ENCODE measurements at places on chromosomes 7 and 10.

GRCh38 chr10:97050956-97051496, 134.7 kb downstream of the SLIT1 start:
- H3K27ac ChIP-seq, result no peak overlapping the region
- DNase-seq, result no peak
- no peaks in the 10 kb centered on the region for H3K36me3 ChIP-seq

DNA sequence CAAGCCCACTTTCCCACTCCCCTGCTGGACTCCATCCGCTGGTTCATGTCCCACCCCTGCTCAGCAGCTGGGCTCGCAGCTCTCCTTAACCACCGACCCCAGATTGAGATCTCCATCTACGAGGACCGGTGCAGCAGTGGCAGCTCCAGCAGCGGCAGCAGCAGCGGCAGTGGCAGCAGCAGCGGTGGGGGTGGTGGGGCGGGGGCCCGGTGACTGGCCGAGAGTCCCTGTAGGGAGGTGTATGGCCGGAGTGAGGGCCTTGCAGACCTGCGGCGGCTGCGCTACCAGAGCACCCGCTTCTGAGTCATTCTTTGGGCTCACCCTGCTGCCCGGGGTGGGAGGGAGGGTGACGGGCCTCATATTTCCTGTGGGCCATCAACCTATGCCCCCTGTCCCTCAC, 15.8 kb downstream of the GOLGA7B start:
- H3K4me3 ChIP-seq, result no peak overlapping the region
- DNase-seq, result no peak
- H3K4me1 ChIP-seq, result peaks cover 23% of the 10 kb centered on the region
- peaks cover 23% of the 10 kb centered on the region for H3K36me3 ChIP-seq
- peaks cover 15% of the 10 kb centered on the region for H3K27me3 ChIP-seq

DNA sequence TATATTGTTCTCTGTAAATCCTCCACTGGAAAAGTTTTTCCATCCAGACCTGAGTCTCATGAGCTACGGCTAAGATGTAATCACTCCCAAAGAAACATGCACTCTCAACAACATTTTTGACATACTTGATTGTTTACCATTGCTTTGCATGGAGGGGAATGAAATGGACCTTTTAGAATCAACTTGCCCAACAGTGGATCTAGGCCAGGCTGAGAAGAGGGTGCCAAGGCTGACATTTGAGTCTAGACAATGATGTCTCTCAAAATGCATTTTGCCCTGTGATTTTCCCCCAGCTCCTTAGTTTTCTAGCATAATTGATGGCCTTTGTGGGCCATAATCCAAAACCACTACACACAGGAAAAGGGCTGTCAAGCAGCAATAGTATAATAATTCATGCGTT, 297.9 kb upstream of the KLF6 start:
- H3K4me1 ChIP-seq, result peaks cover 24% of the 10 kb centered on the region
- H3K27ac ChIP-seq, result no peak overlapping the region
- no peak overlapping the region for H3K4me3 ChIP-seq
- peaks cover 3% of the 10 kb centered on the region for H3K36me3 ChIP-seq
- H3K27me3 ChIP-seq, result peaks cover 9% of the 10 kb centered on the region

DNA sequence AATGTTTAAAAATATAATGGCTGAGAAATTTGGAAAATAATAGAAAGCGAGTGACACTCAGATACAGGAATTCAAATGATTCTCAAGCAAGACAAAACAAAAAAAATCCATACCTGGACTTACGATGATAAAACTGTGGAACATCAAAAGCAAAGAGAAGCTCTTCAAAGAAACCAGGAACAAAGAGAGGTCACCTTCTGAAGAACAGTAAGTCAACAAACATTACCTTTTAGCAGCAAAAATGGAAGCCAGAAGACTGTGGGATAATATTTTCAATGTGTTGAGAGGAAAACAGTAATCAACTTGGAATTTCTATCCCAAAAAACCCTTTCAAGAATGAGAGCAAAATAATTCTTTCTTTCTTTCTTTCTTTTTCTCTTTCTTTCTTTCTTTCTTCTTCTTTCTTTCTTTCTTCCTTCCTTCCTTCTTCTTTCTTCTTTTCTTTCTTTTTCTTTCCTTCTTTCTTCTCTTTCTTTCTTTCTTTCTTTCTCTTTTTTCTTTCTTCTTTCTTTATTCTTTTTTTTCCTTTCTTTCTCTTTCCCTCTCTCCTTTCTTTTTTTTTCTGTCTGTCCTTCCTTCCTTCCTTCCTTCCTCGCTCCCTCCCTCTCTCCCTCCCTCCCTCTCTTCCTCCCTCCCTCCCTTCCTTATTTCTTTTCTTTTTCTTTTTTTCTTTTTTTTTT, 1.8 kb upstream of the CPA5 start:
- no peak overlapping the region for H3K27ac ChIP-seq
- peaks cover 7% of the 10 kb centered on the region for H3K27me3 ChIP-seq
- H3K4me1 ChIP-seq, result no peaks in the 10 kb centered on the region
- DNase-seq, result no peak

GRCh38 chr10:6187278-6187677, 15.5 kb upstream of the PFKFB3 start:
- H3K27me3 ChIP-seq, result no peaks in the 10 kb centered on the region
- H3K36me3 ChIP-seq, result peaks cover 5% of the 10 kb centered on the region
- no peak for DNase-seq
- no peak overlapping the region for H3K4me3 ChIP-seq
- H3K27ac ChIP-seq, result no peak overlapping the region

DNA sequence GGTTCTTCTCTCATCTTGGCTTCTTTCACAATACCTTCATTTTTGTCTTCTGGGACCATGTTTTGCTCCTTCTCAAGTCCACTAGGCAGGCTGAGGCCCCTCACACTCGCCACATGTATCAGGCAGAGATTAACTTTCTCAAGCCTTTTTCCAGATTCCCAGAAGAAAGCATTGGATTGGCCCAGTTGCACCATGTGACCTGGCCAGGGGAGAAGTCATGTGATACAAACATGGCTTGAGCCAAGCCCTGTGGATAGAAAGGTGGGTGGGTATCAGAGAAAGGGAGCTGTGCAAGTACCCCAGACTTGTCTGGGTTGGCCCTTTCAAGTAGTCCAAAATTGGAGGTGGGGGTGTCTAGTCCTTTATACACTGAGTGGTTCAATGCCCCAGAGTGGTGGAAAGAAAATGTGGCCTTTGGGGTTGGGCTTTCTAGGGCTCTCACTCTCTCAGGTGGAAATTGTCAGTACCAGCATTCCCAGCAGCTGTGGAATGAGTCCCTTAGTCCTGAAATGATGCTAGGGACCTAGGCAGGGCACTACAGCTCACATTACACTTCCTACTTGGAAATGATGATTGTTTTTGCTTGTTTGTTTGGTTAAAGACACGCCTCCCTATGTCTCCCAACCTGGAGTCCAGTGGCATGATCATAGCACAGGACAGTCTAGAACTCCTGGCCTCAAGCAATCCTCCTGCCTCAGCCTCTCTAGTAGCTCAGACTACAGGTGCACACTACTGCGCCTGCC, 36.9 kb upstream of the C10orf67 start:
- no peak for DNase-seq
- H3K4me3 ChIP-seq, result no peak overlapping the region
- H3K36me3 ChIP-seq, result peaks cover 2% of the 10 kb centered on the region
- peaks cover 7% of the 10 kb centered on the region for H3K27me3 ChIP-seq
- no peak overlapping the region for H3K27ac ChIP-seq
- no peaks in the 10 kb centered on the region for H3K4me1 ChIP-seq

DNA sequence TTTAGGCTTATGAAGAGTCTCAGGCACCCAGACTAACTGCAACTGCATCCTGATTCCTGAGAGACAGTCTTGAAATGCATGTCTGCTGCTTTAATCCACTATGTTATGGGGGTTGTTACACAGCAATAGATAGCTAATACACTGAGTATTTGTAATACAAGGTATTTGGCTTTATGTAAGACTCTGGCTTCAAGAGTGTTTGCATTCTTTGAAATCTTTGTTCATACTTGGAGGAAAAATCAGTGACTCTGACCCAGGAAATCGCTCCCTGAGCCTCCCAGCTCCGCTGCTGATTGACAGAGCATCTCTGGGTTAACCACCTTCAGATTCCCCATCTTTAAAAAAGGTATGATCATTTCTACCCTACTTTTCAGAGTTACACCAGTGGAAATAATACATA, 133.9 kb downstream of the MTPAP start:
- no peak overlapping the region for H3K4me3 ChIP-seq
- DNase-seq, result no peak
- H3K36me3 ChIP-seq, result no peaks in the 10 kb centered on the region
- peaks cover 39% of the 10 kb centered on the region for H3K27me3 ChIP-seq
- no peak overlapping the region for H3K27ac ChIP-seq

DNA sequence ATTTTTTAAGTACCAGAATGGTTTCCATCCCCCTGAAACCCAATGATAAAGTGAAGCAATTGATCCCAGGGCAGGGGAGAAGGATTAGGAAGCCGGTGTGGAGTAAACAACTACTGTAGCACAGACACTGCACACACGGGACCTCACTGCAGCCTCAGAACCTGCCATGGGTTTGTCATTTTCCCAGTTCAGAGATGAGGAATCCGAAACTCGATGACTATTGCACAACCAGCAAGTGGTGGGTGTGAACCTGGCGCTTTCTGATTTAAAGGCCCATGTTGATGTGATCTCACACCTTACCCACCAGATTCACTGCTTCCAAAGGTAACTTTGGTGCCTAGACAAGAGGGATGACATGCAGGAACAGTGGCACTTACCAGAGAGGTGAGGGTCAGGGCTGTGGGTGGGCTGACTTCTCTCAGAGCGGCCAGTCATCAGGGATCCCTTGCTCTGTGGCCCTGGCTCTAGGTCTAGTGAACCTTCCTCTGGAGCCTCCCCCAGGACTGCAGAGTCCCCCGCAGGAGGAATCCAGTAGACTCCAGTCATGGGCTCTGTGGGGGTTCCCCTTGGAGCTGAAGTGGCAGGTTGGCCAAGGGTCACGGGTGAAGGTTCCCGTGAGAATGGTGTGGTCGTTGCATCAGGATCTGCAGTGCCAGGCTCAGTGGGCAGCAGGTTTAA, 62.8 kb downstream of the PKD1L1 start:
- H3K4me3 ChIP-seq, result no peak overlapping the region
- H3K27me3 ChIP-seq, result no peaks in the 10 kb centered on the region
- no peak for DNase-seq
- H3K27ac ChIP-seq, result no peak overlapping the region
- no peaks in the 10 kb centered on the region for H3K36me3 ChIP-seq

DNA sequence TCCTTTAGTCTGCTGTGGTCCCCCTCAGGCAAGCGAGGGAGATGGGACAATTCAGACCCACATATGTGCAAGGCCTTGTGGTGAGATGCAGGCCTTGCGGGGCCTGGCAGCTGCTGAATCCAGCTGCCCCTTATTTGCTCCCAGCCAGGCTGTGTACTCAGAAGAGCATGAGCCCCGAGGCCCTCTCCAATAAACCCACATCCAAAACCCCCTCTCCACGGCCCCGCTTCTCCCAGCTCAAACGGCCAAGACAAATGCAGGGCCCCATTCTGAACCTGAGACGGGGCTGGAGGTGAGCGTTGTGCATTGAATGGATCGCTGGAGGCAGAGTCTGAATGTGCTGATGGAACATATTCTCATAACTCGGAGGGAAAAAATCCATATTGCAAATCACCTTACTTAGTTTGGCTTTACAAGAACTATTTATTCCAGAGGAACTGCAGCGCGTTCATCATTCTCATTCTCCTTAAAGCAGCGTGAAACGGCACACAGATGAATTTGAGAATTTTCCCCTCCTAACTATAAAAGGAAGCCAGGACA, 169.2 kb upstream of the LYZL2 start:
- H3K4me1 ChIP-seq, result no peaks in the 10 kb centered on the region
- H3K36me3 ChIP-seq, result peaks cover 3% of the 10 kb centered on the region
- peaks cover 12% of the 10 kb centered on the region for H3K27me3 ChIP-seq
- no peak overlapping the region for H3K4me3 ChIP-seq

GRCh38 chr7:34842782-34843181, 184.8 kb downstream of the NPSR1 start:
- DNase-seq, result no peak
- no peaks in the 10 kb centered on the region for H3K36me3 ChIP-seq
- H3K4me1 ChIP-seq, result peaks cover 2% of the 10 kb centered on the region
- H3K27me3 ChIP-seq, result no peaks in the 10 kb centered on the region
- H3K4me3 ChIP-seq, result no peak overlapping the region

DNA sequence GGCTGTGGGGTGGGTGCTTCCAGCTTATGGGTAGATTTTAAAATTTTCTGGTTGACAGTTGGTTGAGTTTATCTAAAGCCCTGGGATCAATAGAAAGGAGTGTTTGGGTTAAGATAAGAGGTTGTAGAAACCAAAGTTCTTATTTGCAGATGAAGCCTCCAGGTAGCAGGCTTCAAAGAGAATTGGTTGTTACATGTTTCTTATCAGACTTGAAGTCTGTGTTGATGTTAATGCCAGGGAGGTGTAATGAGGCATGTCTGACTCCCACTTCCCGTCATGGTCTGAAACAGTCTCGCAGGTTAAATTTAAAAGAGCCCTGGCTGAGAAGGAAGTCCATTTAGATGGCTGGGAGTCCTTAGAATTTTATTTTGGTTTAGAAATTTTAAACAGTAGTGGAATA, 165.2 kb upstream of the TMEM72 start:
- H3K4me3 ChIP-seq, result no peak overlapping the region
- no peaks in the 10 kb centered on the region for H3K4me1 ChIP-seq
- H3K36me3 ChIP-seq, result no peaks in the 10 kb centered on the region
- DNase-seq, result no peak
- no peak overlapping the region for H3K27ac ChIP-seq
- H3K27me3 ChIP-seq, result peaks cover 5% of the 10 kb centered on the region

GRCh38 chr7:69896121-69896520, 297.8 kb downstream of the AUTS2 start:
- DNase-seq, result no peak
- no peaks in the 10 kb centered on the region for H3K4me1 ChIP-seq
- no peaks in the 10 kb centered on the region for H3K27me3 ChIP-seq

- H3K36me3 ChIP-seq, result peaks cover 67% of the 10 kb centered on the region
- peak; percentile 12 for DNase-seq
- no peak overlapping the region for H3K4me3 ChIP-seq
- no peaks in the 10 kb centered on the region for H3K27me3 ChIP-seq
- peak overlapping the region; percentile 33 for H3K27ac ChIP-seq
- H3K4me1 ChIP-seq, result peaks cover 42% of the 10 kb centered on the region
Measured at GRCh38 chr10:6446711-6447110, 133.4 kb downstream of the PRKCQ start.

DNA sequence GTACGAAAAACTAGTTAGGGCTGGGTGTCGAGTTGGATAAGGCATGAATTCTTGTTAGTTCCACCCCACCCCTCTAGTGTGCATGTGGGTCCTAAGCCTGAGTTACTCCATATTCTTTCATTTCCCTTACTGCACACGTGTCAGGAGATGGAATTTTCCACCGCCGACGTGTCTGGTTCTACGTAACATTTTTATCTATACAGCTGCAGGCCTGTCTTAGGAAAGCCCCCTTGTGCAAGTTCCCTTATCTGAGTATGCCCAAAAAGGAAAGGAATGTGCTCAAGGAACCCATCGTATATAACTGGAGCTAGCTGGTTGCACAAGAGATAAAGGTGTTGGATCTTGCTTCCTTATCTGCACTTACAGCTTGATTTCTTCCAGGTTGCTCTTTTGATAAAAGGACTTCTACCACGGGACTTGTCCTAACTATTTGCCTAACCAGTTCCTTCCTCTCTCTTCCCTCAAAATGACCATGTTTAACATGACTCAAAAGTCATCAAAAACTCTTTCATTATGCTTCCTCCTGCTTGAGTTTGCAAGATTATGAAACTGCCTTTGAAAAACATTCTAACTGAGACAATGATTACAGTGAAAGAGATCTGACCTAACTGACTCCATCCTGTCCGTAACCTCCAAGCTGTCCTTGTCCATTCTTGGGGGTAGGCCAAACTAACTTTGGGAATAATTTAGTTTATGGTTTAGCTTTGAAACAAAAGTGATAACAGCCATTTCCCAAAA, 181.4 kb downstream of the AKR1D1 start:
- H3K27ac ChIP-seq, result no peak overlapping the region
- no peak for DNase-seq
- no peaks in the 10 kb centered on the region for H3K27me3 ChIP-seq
- H3K4me3 ChIP-seq, result no peak overlapping the region
- H3K4me1 ChIP-seq, result no peaks in the 10 kb centered on the region
